Activated CD8-positive, alpha-beta memory T cell treated with anti-CD3 and anti-CD28 coated beads, Interleukin-2, amount 10 ng/mL, durations not matched to agents 7 days and 5 days (primary cell): ENCODE measurements at places on chromosomes 11 and 22. TPM values are rescaled to one million over a fixed set of nuclear protein-coding genes. Genes with fewer than 3 reads are reported as not detected.

UBASH3B gene
- 108 TPM for total RNA-seq

ENTHD1 gene
- 0.41 TPM for total RNA-seq

CCDC157 gene
- total RNA-seq: 4.9 TPM

PHOX2A gene
- total RNA-seq: not detected

FGF4 gene
- total RNA-seq: not detected

OR8J3 gene
- not detected for total RNA-seq

SLC25A17 gene
- 19.0 TPM for total RNA-seq

SLC22A12 gene
- total RNA-seq: not detected

OR56A4 gene
- total RNA-seq: not detected

MUC15 gene
- not detected for total RNA-seq

MMP7 gene
- not detected for total RNA-seq

SLC1A2 gene
- not detected for total RNA-seq

KCNJ1 gene
- total RNA-seq: not detected

CTR9 gene
- 33.9 TPM for total RNA-seq

TMEM191B gene
- 2.8 TPM for total RNA-seq
